ENCODE measurements at places on chromosomes 7 and 10. TPM values are rescaled to one million over a fixed set of nuclear protein-coding genes. Genes with fewer than 3 reads are reported as not detected.

The C10orf105 gene
- total RNA-seq = 0.52 TPM

The PPP1R9A gene
- not detected for total RNA-seq

DNA sequence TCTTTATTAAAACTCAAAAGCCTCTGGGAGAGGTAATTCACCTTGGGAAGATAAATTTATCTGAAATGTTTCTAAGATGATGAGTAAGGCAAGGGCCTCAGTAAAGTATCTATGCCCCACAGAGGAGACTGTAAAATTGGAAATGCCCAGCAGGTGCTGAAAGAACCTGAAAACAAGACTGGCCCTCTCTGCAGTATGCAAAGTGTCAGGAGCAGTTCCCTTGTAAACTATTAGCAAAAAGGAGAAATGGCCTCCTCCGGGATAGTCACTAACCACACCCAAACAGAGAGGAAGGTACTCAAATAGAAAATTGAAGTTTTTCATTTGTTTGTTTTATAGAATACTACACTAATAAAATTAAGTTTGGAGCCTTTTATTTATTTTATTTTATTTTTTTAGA lies 81.2 kb downstream of the FZD1 start:
- H3K4me1 ChIP-seq = no peaks in the 10 kb centered on the region
- H3K36me3 ChIP-seq = no peaks in the 10 kb centered on the region
- H3K27ac ChIP-seq = no peak overlapping the region
- DNase-seq = no peak
- no peaks in the 10 kb centered on the region for H3K27me3 ChIP-seq

The SFTPA2 gene
- total RNA-seq = not detected

DNA sequence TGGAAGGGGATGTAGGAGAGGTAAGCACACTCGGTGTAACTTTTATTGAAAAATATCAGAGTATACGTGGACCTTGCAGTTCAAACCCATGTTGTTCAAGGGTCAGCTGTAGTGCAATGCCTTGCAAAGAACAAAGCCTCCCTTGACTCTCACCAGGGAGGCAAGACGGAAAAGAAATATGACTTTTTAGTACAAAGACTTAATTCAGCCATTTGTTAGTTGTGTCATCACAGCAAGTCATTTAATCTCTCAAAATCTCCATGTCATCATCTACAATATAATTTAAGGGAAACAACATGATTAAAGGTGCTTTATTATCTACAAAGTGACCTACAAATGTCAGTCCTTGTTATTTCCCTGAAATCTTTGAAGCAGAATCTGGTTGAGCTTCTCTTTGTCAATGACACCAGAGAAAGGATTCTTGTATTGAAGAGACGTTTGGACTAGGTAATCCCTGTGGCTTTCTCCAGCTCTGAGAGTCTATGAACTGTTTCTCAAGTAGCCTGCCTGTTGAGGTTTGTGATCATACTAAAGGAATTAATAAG lies 502.8 kb downstream of the REEP3 start:
- no peak for DNase-seq
- H3K27ac ChIP-seq = no peak overlapping the region
- no peaks in the 10 kb centered on the region for H3K27me3 ChIP-seq
- H3K36me3 ChIP-seq = no peaks in the 10 kb centered on the region
- no peak overlapping the region for H3K4me3 ChIP-seq

The NKX1-2 gene
- not detected for total RNA-seq

GRCh38 chr7:95430864-95431263 lies 4.0 kb downstream of the PON2 start:
- H3K36me3 ChIP-seq = no peaks in the 10 kb centered on the region
- DNase-seq = no peak
- H3K27me3 ChIP-seq = no peaks in the 10 kb centered on the region
- H3K27ac ChIP-seq = no peak overlapping the region
- H3K4me1 ChIP-seq = peaks cover 12% of the 10 kb centered on the region
- H3K4me3 ChIP-seq = no peak overlapping the region

GRCh38 chr7:139153832-139154231 lies 44.3 kb upstream of the ZC3HAV1 start:
- peaks cover 3% of the 10 kb centered on the region for H3K36me3 ChIP-seq
- no peak overlapping the region for H3K4me3 ChIP-seq
- H3K4me1 ChIP-seq = peaks cover 7% of the 10 kb centered on the region
- no peak for DNase-seq

The NKX2-3 gene
- total RNA-seq = not detected

GRCh38 chr7:127391591-127392181 lies 822 bp downstream of the ZNF800 start:
- H3K27me3 ChIP-seq = no peaks in the 10 kb centered on the region
- peak overlapping the region; percentile 100 for H3K27ac ChIP-seq
- H3K4me3 ChIP-seq = peak overlapping the region; percentile 100
- H3K36me3 ChIP-seq = peaks cover 40% of the 10 kb centered on the region
